ENCODE measurements at places on chromosomes 6 and 20. TPM values are rescaled to one million over a fixed set of nuclear protein-coding genes. Genes with fewer than 3 reads are reported as not detected.

DNA sequence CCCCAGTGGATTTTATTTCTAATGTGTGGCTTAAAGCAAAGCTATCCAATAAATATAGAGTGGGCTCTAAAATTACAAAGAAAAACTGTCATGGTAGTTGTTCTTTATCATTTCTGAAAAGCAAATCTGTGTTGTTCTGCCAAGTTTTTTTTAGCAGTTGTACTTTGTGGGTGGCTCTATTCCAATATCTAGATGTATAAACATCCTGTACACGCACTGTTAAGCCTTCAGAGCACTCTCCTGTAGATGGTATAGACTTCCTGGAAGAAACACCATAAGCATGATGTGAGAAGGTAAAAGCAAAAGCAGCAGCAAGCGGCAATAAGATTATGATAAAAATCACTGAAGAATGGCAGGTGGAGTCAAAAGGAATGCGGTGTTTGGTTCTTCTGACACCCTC lies 21.5 kb upstream of the TMEM30A start:
- no peak overlapping the region for H3K4me3 ChIP-seq
- no peaks in the 10 kb centered on the region for H3K27me3 ChIP-seq
- H3K27ac ChIP-seq, result no peak overlapping the region
- no peak for DNase-seq
- H3K36me3 ChIP-seq, result no peaks in the 10 kb centered on the region

DNA sequence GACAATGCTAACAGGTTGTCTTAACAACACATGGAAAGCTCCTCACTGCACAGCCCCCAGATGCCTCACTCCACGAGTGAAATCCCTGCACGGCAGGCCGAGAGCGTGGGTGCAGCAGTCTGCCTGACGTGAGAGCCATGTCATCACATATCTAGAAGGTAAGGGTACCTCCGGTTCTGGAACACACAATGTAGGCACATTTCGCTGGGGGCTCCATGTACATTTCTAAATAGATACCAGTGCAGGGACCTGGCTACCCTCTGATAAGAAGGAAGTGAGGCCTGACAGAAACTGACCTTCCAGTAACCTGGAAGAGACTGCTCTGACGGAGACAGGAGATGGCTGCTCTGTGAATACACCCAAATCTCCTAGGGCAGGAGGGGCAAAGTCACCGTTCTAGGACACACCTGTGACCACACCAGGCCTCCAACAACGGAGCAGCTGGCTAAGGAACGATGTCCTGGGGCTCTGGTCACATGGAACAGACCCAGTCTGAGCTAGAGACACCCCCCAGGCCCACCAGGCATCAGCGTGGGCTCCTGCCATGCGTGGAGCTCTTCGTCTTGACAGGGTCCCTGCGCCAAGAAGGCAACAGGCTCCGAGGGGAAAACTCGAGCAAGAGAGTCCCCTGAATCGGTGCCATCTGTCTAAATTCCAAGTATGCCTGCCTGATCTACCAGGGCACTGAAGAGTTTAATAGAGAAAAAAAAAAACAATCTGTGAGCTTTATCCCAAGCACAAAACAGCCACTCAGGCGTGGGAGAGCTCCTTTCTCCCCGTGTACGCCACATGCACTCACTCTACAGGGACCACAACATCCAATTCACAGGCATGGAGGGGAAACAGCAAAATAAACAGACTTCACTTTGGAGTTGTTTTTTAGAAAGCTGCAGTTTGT lies 27.5 kb downstream of the RNASET2 start:
- no peaks in the 10 kb centered on the region for H3K36me3 ChIP-seq
- H3K4me3 ChIP-seq, result no peak overlapping the region
- DNase-seq, result no peak
- no peaks in the 10 kb centered on the region for H3K27me3 ChIP-seq
- H3K4me1 ChIP-seq, result peaks cover 9% of the 10 kb centered on the region

The C6orf141 gene
- 0.67 TPM for total RNA-seq

The ZFP64 gene
- 12.4 TPM for total RNA-seq

The GGTLC1 gene
- not detected for total RNA-seq

GRCh38 chr20:6698056-6698455 lies 69.4 kb upstream of the BMP2 start:
- no peaks in the 10 kb centered on the region for H3K36me3 ChIP-seq
- no peak overlapping the region for H3K4me3 ChIP-seq
- H3K27me3 ChIP-seq, result no peaks in the 10 kb centered on the region
- H3K27ac ChIP-seq, result no peak overlapping the region
- H3K4me1 ChIP-seq, result no peaks in the 10 kb centered on the region

The TSPO2 gene
- not detected for total RNA-seq

The EDN3 gene
- not detected for total RNA-seq

DNA sequence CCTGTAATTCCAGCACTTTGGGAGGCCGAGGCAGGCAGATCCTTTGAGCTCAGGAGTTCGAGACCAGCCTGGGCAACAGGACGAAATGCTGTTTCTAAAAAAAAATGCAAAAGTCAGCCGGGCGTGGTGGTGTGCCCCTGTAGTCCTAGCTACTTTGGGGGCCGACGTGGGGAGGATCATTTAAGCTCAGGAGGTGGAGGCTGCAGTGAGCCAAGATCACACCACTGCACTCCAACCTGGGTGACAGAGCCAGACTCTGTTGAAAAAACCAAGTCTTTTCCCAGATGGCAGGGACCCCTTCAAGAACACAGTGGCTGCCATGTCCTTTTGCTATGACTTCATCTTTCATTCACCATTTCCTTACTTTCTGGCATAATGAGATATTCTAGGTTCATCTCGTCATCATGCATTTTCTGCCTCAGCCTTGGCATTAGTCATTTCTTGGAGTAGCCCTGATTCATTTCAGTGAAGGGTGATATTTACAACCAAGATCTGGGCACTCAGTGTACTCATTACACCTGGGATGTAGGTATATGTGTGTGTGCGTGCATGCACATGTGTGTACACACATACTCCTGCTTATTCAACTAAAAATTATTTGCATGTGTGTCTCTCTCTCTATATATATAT lies 61.4 kb upstream of the TOX2 start:
- peaks cover 2% of the 10 kb centered on the region for H3K36me3 ChIP-seq
- no peak for DNase-seq
- H3K4me3 ChIP-seq, result no peak overlapping the region
- no peaks in the 10 kb centered on the region for H3K4me1 ChIP-seq

All from activated T-cell treated with anti-CD3 and anti-CD28 coated beads, Interleukin-2, amount 50 U/mL, for 72 hours (primary cell).